Activated CD4-positive, alpha-beta memory T cell treated with anti-CD3 and anti-CD28 coated beads, Interleukin-2, amount 10 ng/mL, durations not matched to agents 7 days and 5 days (primary cell): ENCODE measurements at places on chromosomes 6 and 20.

DNA sequence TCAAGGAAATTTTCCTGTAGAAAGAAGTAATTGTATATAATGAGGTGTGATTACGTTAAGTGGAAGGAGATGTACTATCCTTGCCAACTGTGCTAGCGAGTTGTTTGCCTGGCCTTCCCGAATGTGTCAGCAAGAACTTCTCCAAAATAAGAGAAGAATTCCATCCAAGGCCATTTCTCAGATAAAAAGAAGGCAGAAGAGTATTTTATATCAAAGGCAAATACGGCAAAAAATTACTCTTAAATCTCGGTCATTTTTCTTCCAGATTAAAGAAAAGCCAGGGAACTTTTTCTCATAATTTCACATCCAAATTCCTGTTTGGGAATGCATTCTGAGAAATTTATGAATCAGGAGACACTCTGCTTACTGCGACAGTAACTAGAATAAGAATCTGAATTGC, 290.6 kb downstream of the CBLN4 start:
- no peak for DNase-seq

DNA sequence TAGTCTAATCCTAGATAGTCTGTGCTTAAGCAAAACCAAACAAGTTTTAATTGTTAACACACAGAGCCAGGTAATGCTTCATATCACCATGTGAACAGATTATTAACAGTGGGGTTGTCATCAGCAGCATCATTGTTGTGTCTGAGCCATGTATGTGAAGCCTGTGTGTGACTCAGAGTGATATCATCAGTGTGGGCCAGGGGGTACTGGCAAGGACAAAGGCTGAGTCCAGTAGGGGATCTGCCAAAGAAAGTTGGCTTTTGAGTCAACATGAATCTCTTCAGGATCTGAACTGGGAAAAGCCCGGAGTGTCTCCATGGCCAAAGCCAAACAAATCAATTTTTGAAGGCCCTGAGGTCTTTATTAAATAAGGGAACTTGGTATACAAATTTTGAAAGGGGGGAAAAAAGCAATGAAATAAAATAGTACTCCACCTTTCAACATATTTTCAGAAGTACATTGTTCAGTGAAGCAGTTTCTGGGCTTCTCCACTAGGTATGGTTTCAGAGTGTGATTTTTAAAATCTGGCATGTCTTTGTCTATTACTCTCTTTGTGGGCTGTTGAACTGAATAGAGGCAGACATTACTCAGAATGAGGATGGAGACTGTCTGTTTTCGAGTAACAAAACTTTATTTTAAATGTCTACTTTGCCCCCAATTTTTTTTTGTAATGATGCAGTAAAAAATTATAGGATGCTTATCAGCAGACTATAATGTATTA, 444.2 kb upstream of the JAG1 start:
- no peak for DNase-seq

DNA sequence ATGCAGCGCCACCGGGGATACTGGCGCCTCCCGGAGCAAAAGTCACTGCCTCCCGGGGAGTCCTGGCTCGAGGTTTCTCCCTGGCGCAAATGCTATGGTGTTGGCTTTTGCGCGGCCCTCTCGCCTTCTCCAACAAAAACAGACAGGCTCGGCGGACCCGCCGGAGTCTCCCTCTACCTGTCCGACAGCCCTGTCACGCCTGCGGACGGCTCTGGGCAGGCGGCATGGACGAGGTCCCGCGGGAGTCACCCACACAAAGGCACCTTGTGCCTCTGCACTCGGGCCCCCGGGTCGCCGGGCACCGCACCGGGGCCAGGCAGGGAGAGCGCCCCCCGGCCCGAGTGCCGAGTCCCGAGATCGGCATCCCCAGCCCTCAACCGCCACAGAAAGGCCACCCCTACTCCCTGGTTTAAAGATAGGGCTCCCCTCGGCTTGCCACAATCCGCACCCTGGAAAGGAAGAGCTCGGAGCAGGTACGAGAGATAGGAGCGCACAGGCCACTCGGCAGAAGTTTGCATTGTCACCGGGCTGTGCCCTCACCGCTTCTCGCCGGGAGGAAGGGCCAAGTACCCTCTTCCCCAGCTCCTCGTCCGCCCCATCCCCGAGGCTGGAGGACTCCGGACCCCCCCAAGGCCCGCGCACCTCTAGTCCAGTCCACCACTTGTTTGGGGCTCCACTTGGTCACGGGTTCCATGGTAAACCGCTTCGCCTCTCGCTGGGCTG, 903 bp downstream of the CNKSR3 start:
- DNase-seq = no peak

DNA sequence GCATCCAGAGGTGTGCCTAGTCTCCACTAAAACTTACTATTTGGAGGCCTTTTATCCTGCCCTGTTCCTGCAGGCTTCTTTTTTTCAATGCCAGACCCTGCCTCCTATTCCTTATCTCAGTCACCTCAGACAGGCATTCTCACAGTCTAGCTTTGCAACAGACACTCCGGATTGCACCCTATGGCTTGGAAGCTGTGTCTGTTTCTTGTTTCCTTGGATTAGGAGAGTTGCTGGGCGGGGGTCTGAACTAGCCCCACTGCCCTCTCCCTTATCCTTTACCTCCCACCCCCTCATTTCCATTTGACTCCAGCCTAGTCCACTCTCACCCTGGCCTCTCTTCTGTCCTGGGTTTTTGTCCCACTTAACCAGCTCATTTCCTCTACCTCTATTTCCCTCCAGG, 228.1 kb upstream of the CITED2 start:
- DNase-seq = no peak

DNA sequence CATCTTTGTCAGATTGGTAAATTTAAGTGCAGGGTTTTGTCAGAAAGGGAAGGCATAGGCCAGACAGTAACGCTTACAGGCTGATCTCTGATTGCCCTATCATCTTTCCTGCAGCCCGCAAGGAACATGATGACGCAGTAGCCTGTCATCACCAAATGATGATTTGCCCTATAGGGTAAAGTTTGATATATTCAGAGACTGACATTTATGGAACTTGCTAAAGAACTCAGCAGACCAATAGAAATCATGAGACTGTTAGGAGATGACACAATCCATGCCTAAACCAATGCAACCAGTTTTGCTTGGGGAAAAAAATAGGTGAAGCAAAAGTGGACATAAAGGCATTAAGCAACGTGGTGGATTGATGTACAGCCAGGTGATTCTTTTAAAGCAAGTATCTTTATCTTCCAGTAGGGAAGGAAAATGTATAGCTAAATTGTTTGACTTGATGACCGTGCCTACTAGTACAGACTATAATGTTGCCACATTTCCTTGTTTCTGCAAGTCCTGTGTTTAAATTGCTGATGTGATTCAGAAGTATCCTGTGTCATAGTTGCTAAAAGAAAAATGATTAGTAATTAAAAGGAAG, 2.4 kb downstream of the NUS1 start:
- no peak for DNase-seq

DNA sequence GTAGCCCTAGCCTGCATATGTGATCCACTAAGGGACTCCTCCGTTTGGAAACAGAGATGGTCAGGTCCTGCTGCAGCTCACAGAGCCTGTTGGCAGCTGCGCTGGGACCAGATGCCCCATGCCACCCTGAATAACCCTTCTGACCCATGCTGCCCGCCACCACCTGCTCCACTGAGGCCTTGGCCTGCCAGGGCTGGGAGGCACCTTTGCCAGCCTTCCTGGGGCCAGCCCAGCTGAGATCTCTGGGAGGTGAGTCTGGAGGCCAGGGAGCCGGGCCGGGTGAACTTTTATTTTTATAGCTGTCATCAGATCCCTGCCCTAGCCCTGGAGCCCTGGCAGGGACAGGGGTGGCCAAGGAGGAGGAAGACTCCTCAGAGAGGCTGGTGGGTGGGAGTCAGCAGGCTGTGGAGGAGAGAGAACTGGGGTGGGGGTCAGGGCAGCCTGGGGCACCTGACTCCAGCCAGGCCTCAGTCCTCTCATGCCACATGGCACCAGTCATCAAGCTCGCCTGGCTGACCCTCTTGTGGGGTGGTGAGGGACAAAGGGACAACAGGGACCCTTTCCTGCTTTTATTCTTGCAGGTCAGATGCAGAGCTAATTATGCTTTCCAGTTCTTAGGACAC, 10.0 kb downstream of the CEBPB start:
- DNase-seq = no peak

DNA sequence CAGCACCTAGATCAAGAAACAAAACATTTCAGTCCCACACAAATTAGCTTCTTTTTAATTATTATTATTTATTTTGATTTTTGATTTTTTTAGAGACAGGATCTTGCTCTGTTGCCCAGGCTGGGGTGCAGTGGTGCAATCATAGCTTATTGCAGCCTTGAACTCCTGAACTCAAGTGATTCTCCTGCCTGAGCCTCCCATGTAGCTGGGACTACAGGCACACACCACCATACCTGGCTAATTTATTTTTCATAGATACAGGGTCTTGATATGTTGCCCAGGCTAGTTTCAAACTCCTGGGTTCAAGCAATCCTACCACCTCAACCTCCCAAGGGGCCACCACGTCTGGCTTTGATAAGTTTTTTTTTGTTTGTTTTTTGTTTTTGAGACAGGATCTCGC, 24.6 kb downstream of the SNAI1 start:
- DNase-seq = no peak
